Endodermal cell (in vitro differentiated cells): ENCODE measurements at places on chromosomes 12 and 14.
A peak's percentile ranks its signal among the peaks of the same experiment; 100 is the strongest.

- H3K27me3 ChIP-seq, result no peaks in the 10 kb centered on the region
- no peak overlapping the region for H3K27ac ChIP-seq
- DNase-seq, result no peak
- no peaks in the 10 kb centered on the region for H3K4me1 ChIP-seq
These were observed 165.0 kb downstream of the SRGAP1 start for GRCh38 chr12:64009321-64010068.

- peaks cover 22% of the 10 kb centered on the region for H3K36me3 ChIP-seq
- peak; percentile 91 for DNase-seq
- H3K27me3 ChIP-seq, result no peaks in the 10 kb centered on the region
- H3K4me3 ChIP-seq, result peak overlapping the region; percentile 67
- no peak overlapping the region for H3K27ac ChIP-seq
These were observed 73.7 kb downstream of the CIT start for GRCh38 chr12:119803381-119803791.

DNA sequence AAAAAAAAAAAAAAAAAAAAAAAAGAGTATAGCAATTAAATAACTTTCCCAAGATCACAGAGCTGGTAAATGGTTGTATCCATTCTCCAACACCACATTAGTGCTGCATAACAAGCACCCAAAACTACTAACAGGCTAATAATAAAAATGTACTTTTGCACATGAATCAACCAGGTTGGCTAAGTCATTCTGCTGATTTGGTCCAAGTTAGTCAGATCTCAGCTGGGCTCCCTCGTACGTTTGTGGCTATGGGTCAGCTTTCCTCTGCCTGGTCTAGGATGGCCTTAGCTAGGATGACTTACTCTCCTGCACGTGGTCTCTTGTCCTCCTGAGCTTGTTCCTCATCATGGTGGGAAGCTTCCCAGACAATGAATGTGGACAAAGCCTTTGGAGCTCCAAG is 7.9 kb upstream of the PLEKHG6 start:
- H3K27ac ChIP-seq, result no peak overlapping the region
- no peak overlapping the region for H3K4me3 ChIP-seq
- H3K4me1 ChIP-seq, result no peaks in the 10 kb centered on the region
- H3K27me3 ChIP-seq, result no peaks in the 10 kb centered on the region
- no peak for DNase-seq

GRCh38 chr12:101746196-101746595 is 6.9 kb upstream of the SYCP3 start:
- H3K4me3 ChIP-seq, result no peak overlapping the region
- peaks cover 20% of the 10 kb centered on the region for H3K36me3 ChIP-seq
- DNase-seq, result no peak

DNA sequence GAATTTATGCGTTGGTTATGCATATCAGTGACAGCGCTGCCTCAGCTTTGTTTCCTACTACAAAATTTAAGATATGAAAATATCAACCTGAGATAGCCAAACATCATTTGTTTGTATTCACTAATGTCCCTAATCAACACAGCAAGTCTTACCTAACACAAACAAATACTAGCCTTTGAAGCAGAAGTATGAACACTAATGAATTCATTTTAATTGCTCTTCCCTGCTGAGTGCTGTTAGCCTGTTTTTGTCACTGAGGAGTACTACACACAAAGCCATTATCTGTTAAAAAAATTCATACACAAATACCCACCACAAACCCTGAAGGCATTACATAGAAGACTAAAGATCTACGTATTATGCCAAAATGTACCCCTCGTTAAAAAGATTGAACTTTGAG is 150.8 kb downstream of the HELB start:
- H3K27me3 ChIP-seq, result no peaks in the 10 kb centered on the region
- no peak for DNase-seq
- H3K4me1 ChIP-seq, result no peaks in the 10 kb centered on the region
- H3K36me3 ChIP-seq, result no peaks in the 10 kb centered on the region
- no peak overlapping the region for H3K4me3 ChIP-seq

DNA sequence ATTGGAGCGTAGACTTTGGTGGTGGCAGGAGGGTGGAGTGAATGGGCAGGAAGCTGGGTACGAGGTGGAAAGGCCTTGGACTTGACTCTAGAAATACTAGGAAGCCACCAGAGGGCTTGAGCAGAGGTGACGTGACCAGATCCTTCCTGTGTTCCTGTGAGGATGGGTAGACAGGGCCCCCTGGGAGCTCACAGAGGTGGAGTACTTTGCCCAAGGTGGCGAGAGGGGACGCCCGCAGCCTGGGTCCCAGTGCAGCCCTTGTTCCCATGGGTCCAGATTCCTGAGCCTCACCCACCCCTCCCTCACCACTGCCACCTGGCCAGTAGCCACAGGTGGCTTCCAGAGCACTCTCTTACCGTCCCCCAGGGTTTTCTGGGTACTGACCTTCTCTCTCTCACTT is 89.8 kb downstream of the KIF26A start:
- H3K36me3 ChIP-seq, result no peaks in the 10 kb centered on the region
- no peaks in the 10 kb centered on the region for H3K4me1 ChIP-seq
- no peak for DNase-seq
- no peak overlapping the region for H3K27ac ChIP-seq
- no peak overlapping the region for H3K4me3 ChIP-seq

- DNase-seq, result peak; percentile 88
- peaks cover 8% of the 10 kb centered on the region for H3K36me3 ChIP-seq
- no peaks in the 10 kb centered on the region for H3K27me3 ChIP-seq
These were observed 682 bp downstream of the ERBB3 start for GRCh38 chr12:56080556-56081138.

- H3K27me3 ChIP-seq, result no peaks in the 10 kb centered on the region
- no peaks in the 10 kb centered on the region for H3K36me3 ChIP-seq
- no peak overlapping the region for H3K4me3 ChIP-seq
- H3K4me1 ChIP-seq, result no peaks in the 10 kb centered on the region
- no peak for DNase-seq
- no peak overlapping the region for H3K27ac ChIP-seq
These were observed 17.1 kb upstream of the NAV3 start for GRCh38 chr12:77813558-77813957.

GRCh38 chr14:75341620-75342019 is 63.0 kb downstream of the FOS start:
- no peaks in the 10 kb centered on the region for H3K4me1 ChIP-seq
- no peak overlapping the region for H3K4me3 ChIP-seq
- no peaks in the 10 kb centered on the region for H3K36me3 ChIP-seq

DNA sequence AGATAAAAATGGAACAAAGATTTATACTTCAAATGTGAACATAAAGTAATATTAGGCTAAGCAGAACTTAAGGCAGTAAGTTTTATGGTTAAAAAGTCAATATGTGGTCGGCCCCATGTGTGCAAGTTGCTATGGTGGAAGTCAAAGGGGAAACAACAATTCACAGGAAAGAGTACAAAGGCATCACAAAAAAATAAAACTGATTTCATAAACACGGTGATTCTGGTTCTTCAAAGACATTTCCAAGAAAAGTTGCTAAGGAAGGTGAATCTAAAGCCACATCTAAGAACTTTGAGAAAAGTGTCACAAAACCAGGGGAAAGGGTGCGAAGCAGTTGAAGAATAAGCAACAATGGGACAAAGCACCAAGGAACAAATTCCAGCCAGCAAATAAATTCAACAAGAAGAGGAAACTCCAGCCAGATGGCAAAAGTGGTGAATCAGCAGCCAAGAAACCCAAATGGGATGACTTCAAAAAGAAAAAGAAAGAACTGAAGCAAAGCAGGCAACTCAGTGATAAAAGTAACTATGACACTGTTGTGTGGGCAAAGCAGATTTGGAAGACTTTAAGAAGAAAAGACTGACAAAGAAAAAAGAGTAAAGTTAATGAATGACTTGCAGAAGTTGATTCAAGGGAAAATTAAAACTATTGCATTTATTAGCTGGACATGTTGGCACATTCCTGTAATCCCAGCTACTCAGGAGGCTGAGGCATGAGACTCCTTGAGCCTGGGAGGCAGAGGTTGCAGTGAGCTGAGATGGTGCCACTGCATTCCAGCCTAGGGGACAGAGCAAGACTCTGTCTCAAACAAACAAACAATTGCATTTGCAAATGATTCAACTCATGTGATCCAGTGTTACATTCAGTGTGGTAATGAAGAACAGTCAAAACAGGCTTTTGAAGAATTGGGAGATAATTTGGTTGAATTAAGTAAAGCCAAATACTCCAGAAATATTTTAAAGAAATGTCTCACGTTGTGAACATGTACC is 19.5 kb downstream of the PTGDR start:
- no peaks in the 10 kb centered on the region for H3K4me1 ChIP-seq
- DNase-seq, result no peak
- no peak overlapping the region for H3K4me3 ChIP-seq
- H3K27ac ChIP-seq, result no peak overlapping the region

DNA sequence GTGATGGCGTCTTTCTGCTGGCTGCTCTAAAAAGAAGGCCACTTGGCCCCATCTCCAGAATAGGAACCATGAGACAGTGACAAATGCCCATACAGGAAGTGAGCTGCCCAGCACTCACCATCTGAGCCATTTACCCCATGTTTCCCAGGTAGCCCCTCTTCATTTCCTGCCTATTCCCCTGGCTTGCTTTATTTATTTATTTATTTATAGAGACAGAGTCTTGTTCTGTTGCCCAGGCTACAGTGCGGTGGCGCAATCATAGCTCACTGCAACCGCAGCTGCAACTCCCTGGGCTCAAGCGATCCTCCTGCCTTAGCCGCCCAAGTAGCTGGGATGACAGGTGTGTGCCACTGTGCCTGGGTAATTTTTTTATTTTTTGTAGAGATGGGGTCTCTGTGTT is 71.2 kb downstream of the RIN3 start:
- no peaks in the 10 kb centered on the region for H3K4me1 ChIP-seq

GRCh38 chr14:67567654-67568053 is 32.4 kb downstream of the PIGH start:
- DNase-seq, result no peak
- peaks cover 5% of the 10 kb centered on the region for H3K36me3 ChIP-seq
- peak overlapping the region; percentile 42 for H3K4me3 ChIP-seq
- H3K27ac ChIP-seq, result no peak overlapping the region

DNA sequence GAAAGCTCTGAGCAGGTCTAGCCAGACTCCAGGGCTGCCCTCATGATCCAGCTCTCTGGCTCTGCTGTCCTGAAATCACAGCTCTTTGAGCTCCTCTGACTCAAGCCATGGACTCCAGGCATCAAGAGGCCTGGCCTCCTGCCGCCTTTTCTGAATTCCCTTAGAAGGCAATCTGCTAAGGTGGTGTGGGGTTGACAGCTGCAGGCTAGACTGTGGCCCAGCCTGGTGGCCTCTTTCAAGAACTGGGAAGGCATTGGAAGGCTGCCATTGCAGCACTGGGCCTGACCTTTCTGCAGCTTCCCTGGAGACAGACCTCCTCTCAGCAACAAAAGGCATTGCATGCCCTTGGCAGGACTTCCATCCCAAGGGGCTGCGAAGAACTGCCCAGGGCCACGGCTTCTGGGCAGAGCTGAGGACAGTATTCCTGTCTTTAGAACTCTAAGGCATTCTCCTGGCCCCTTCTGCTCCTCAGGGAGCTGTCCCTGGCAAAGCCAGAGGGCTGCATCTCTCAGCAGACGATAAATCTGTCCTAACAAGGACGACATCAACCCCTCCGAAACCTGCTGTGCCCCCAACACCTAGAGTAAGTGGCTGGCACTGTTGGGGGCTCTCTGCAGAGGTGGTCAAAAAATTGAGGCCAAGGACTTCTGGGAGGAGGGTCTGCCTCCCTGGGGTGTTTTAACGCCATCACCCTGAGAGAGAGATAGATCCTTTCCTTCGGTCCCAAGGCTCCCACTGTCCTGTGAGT is 115.6 kb downstream of the RBM19 start:
- no peak overlapping the region for H3K27ac ChIP-seq
- peaks cover 13% of the 10 kb centered on the region for H3K4me1 ChIP-seq
- DNase-seq, result no peak

DNA sequence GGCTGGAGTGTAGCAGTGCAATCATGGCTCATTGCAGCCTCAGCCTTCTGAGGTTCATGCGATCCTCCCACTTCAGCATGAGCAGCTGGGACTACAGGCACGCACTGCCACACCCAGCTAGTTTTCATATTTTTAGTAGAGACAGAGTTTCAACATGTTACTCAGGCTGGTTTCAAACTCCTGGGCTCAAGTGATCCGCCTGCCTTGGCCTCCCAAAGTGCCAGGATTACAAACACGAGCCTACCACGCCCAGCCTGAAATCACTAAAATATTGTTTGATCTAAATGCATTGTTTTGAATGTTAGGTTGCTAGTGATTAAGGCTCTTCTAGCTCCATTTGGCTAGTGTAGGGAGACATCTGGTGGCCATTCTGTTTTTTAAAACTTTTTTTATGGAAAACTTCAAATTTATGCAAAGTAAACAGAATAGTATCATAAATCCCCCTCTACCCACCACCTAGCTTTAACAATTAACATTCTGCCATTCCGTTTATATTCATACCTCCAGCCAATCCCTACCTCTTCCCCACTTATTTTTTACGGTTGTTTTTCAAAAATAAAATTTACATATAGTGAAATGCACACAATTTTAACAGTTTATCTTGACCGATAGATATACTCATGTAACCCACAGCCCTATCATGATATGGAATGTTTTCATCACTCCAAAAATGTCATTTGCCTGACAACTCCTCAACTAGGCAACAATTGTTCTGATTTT is 37.8 kb downstream of the MYO1H start:
- no peak overlapping the region for H3K4me3 ChIP-seq
- no peaks in the 10 kb centered on the region for H3K4me1 ChIP-seq
- DNase-seq, result peak; percentile 52
- no peak overlapping the region for H3K27ac ChIP-seq

GRCh38 chr12:41683513-41684240 is 461.0 kb downstream of the GXYLT1 start:
- H3K4me3 ChIP-seq, result no peak overlapping the region
- no peaks in the 10 kb centered on the region for H3K36me3 ChIP-seq
- no peak overlapping the region for H3K27ac ChIP-seq
- H3K4me1 ChIP-seq, result peaks cover 8% of the 10 kb centered on the region
- H3K27me3 ChIP-seq, result no peaks in the 10 kb centered on the region

- no peaks in the 10 kb centered on the region for H3K36me3 ChIP-seq
- peaks cover 21% of the 10 kb centered on the region for H3K27me3 ChIP-seq
- H3K4me1 ChIP-seq, result no peaks in the 10 kb centered on the region
- H3K4me3 ChIP-seq, result no peak overlapping the region
- DNase-seq, result no peak
These were observed 24.2 kb upstream of the NOVA1 start for GRCh38 chr14:26621807-26622560.

DNA sequence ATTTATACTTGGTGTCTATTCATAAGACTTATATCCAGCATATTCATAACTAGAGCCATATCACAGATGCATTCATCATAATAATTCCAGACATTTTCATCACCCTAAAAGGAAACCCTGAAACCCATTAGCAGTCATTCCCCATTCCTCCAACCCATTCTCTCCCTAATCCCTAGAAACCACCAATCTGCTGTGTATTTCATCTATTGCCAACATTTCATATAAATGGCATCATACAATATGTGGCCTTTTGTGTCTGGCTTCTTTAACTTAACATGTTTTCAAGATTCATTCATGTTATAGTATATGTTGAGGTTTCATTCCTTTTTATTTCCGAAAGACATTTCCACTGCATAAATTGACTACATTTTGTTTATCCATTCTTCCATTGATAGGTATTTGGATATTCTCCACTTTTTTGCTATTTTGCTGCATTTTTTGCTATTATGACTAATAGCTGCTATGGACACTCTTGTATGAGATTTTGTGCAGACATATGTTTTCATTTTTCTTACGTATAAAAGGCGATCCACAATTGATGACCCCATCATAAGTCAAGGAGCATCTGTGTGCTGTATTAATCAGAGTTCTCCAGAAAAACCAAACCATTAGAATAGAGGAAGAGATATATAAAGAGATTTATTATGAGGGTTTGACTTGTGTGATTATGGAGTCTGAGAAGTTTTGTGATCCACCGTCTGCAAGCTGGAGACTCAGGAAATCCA is 5.1 kb upstream of the OAS2 start:
- no peak for DNase-seq
- H3K27me3 ChIP-seq, result no peaks in the 10 kb centered on the region
- H3K4me3 ChIP-seq, result no peak overlapping the region
- H3K4me1 ChIP-seq, result no peaks in the 10 kb centered on the region
- H3K27ac ChIP-seq, result no peak overlapping the region
